ENCODE measurements at places on chromosomes 1 and 21.

DNA sequence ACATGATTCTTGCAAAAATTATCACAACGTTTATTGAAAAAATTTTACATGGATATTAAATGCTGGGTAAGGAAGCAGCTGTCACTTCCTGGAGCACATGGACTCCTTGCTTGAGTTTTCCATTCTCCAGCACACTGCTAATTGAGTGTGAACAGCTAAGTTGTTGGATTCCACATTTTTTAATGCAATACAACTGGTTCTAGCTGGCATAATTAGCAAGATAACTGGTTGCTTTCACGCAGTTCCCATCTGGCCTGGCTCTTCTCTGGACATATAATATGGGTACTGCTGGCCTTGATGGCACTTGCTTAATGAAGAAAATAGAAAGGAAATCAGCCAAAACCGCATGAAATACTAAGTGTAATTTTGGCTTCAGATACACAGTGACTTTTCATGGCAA is 26.6 kb downstream of the RGS21 start:
- no peak for DNase-seq

GRCh38 chr1:203088441-203088840 is 2.6 kb upstream of the MYOG start:
- DNase-seq: no peak

DNA sequence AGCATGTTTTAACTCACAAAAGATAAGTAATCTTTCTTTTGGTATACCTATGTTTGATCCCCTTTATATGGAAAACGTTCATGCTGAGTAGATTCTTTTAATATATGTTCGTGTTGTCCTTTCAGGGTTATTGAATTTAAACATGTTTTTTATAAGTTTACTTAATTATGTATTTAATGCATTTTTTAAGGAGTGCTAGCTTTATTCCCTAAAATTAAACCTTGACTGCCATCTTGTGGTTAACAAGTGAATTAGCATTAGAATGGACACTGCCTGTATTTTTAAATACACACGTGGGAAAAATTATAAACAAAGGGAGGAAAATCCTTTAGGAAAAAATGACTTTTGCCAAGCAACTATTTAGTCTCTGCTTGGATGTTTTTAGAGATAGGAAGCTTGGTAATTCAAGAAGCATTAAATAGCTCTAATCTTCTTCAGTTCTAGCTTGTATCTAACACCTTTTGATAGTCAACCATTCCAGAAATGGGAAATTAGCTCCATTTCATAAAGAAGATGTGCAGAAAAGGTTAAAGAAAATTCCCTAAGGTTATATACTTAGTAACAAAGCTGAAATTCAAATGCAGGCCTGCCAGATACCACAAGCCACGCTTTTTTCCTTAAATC is 43.0 kb downstream of the UBE2U start:
- no peak for DNase-seq

DNA sequence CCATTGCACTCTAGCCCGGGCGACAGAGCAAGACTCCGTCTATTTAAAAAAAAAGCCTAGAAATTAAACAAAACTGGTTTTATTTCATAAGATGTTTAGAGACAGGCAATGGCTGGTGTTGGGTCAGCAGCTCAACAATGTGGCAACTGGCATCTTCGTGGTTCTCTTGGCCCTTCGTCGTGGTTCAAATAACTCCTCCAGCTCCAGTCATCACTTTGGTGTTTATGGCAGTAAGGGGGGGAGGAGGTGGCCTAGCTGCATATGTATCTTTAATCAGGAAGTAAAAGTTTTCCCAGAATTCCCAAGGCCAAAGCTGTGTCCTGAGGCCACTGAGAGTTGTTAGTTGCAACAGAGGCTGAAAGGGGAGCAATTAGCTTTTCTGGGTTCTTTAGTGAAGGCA is 13.0 kb upstream of the LTN1 start:
- no peak for DNase-seq

DNA sequence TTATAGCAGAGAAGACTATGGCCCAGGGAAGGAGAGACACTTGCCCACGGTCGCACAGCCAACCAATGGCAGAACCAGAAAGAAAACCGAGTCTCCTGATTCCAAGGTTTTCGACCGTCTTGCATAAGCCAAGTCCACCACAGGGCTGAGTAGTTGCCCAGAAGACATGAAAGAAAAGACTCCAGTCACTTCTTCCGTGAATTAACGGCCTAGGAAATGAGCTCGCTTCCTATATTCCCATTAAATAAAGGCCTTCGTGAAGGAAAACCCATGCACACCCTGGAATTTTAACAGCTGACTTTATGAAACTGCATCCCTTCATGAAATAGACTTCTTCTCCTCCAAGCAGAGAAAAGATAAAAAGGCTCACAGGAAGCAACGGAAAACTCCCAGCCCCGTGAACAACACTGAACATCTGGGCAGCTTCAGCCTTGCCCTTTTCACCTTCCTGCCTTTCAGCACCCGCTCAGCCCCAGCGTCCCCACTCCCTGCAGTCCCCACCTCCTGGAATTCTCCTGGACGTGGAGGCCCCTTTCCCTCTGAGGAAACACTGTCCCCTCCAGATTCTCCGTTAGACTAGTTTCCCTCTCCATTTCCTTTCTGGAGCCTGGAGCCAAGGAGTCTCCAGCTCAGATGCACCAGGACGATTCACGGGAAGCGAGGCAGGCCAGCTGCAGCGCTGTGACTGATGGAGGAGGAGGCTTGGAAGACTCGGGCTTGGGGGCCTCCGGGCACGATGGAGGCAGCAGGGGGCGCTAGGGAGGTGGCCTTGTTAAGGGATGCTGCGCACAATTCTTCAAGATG is 2.7 kb upstream of the MYOC start:
- DNase-seq: no peak

GRCh38 chr1:55585402-55585792 is 370.2 kb upstream of the USP24 start:
- DNase-seq: no peak

- DNase-seq: no peak
These were observed 23.0 kb upstream of the DDOST start for GRCh38 chr1:20684050-20684620.

GRCh38 chr21:15732996-15733329 is 3.2 kb downstream of the USP25 start:
- no peak for DNase-seq

- no peak for DNase-seq
These were observed 95.9 kb downstream of the PTPRU start for GRCh38 chr1:29332204-29332603.

GRCh38 chr1:1402072-1402900 is 3.2 kb upstream of the CCNL2 start:
- DNase-seq: no peak

- no peak for DNase-seq
These were observed 53.1 kb downstream of the NAV1 start for GRCh38 chr1:201591981-201592380.

DNA sequence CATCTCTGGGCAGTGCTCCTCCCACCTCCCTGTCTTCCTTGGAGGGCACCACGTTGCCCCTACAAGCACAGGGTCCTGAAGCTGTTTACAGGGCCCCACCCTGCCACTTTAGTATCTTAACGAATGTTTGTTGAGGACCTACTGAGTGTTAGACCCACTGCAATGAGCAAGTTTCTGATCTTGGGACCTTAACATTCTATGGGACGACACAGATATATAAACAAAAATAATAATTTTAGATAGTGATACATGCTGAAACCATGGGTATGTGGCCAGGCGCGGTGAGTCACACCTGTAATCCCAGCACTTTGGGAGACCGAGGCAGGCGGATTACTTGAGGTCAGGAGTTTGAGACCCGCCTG is 10.1 kb downstream of the ENTREP3 start:
- no peak for DNase-seq

- peak; percentile 25 for DNase-seq
These were observed 54.7 kb downstream of the SLC37A1 start for GRCh38 chr21:42568376-42568775.

- DNase-seq: no peak
These were observed 8.9 kb downstream of the CACHD1 start for GRCh38 chr1:64478594-64479470.

- no peak for DNase-seq
These were observed 62.3 kb downstream of the RUNX1 start for GRCh38 chr21:34986561-34987500.

DNA sequence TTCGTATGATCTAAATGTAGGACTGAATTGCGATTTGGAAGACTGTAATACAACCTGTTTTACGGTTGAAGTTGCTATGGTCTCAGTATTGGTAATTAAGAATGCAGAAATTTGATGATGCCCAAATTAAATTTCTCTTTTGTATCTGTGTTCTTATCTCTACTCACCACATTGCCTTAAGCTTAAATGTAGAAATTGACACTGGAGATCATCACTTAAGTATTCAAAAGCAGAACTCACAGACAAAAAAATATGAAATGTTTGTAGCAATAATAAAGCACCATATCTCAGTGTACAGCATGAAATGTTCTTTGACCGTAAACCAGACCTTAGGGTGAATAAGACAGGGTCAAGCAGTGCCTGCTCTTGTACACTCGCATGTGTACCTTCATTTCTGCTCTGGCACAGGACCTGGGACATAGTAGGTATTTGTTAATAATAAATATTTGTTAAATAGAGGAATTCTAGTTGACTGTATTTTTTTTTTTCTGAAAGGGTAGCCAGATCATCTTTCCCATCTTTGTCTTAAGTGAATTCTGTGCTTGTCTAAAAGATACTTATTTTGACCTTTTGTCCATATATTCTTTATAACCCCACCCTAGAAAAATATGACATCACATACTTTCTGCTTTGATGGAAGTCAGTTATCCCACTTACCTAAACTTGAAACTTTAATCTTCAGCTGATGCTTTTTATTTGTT is 1.5 kb downstream of the CDC7 start:
- DNase-seq: no peak

DNA sequence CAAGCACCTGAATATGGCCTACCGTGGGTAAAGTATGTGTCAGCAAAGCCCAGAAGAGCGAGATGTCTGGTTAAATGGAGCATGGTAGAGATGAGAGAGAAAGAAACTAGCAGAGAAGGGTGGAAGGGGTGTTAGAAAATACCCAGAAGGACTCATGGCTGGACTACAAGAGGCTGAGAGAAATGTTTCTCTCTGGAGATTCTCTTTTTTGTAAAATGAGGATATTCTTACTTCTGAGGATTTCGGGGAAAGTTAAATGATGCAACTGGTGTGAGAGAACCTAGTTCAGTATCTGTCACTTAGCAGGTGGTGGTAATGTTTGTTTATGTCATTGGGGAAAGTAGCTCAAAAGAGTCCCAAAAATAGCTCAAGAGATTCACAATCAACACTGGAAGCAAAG is 7.2 kb upstream of the EPS15 start:
- no peak for DNase-seq

GRCh38 chr21:26444646-26445045 is 128.4 kb downstream of the CYYR1 start:
- no peak for DNase-seq

GRCh38 chr1:225736437-225737098 is 41.1 kb upstream of the SRP9 start:
- no peak for DNase-seq

- DNase-seq: no peak
These were observed 294.8 kb downstream of the PCP4 start for GRCh38 chr21:40162075-40162474.

DNA sequence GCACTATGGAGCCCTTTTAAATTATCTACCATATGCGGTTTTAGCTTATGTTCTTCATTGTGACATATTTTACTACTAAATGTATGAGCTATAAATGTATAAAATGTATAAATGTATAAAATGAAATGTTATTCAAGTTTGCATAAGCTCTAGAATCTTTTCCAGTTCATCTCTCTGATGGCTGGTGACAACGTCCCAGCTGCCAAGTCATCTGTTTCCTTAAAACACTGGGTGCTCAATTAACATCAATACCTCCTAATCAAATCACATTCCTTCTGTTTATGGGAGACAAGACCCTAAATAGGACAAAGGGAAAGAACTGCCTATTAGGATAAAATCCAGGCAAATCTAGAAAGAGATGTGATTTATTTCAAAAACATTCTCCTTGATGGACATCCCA is 22.9 kb downstream of the DSTYK start:
- no peak for DNase-seq

DNA sequence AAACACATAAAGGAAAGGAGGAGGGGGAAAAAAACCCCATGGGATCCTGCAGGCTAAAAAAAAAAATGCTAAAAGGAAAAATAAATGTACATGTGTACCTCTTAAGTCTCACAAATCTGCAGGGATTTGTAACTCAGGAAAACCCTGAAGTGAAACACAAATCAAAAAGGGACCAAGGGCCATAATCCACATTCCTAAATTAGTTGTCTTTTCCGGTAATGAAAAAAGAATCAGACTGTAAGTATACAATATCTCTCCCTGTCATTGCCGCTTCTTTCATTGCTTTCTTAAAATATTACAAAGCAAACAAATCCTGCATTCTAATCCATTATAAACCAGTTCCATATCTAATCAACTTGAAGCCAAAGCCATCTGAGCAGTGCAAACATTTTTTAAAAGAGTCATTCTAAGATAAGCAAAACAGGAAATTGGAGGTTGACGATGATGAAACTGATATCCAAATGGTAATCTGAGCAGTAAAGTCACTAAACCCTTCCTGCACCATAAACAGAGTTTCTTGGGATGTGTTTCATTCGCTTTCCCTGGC is 58.7 kb upstream of the SIM2 start:
- no peak for DNase-seq

GRCh38 chr1:213988507-213989001 is 781 bp downstream of the PROX1 start:
- DNase-seq: no peak

DNA sequence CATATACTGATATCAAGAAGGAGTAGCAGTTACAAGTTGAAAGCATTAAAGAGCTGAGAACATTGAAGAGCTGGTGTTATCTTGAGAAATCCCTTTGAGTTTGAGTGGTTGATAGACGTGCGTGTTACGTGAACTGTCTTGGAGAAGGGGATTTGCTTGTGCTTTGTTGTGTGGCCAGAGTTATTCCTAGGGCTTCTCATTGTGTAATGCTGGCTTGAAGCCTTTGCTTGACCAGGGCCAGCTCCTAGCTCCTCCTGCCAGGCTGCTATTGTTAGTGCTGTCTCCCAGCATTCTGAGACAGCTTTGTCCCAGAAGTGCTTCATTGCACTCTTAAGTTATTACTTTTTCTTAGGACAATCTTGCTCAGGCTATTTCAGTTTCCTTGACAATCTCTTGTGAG is 116.2 kb upstream of the KCNK2 start:
- no peak for DNase-seq

DNA sequence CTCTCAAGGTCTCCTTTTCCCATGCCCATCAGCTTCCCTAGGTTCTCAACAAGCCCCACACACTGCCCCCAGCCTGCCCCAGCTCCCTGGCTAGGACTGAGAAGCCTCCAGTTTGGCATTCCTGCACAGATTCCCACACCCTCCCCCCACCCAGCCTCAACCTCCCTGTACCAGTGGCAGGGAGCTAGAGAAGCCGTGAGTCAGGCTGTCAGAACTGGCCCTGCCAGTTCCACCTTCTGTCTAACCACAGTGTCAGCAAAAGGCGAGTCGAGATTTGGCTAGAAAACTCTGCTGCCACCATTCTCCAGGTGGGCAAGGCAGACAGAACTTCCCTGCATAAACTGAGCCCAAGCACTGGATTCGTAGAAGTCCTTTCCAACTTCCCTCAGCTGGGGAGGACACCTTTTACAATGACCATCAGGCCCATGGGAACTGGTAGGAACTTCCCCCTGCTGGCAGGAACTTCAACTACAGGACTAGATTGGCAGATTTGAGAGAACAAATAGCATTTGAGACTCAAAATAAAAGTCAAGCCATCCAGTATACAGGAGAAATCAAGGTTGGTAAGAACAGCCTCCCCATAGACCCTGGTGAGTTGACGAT is 31.0 kb downstream of the TNNT2 start:
- DNase-seq: peak; percentile 66

- no peak for DNase-seq
These were observed 737 bp downstream of the HES4 start for GRCh38 chr1:998995-999724.
